ENCODE measurements at places on chromosomes 6 and 20.

- no peak for DNase-seq
These were observed 17.2 kb upstream of the TMX4 start for GRCh38 chr20:8036771-8037170.

DNA sequence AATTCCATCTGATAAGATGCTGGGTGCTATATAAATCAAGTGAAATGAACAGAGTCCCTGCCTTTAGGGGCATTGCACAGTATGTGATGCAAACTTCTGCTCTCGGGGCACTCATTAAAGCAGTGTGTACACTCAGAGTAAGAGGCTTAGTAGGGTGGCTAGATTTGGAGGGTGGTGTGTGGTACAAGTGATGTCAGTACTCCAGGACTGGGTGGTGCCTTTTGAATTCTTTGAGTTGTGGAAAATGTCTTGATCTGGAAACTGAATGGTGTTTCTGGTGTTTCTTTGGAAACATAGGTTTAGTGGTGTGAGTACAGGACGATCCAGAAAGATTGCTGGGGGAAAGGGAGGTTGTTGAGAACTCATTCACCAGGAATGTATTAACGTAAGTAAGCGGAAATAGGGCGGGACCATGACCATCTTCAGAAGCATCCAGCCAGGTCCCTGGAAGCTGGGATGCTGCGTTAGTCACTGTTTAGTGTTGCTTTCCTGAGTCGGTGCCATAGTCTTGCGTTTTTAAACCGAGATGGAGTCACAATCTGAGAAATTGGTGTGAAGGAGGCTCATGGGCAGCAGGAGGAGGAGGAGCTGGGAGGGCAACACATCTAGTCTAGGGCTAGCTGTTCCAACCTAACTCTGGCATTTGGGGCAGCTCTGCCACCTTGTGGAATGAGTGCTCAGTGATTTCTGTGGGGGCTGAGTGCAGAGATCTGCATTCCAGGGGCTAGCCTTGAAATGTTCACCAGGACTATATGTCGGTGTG, 70.3 kb downstream of the SCAND1 start:
- DNase-seq: peak; percentile 5

- no peak for DNase-seq
These were observed 13.0 kb downstream of the ALDH8A1 start for GRCh38 chr6:134936931-134937330.

- no peak for DNase-seq
These were observed 590.6 kb upstream of the NOX3 start for GRCh38 chr6:156046268-156046665.

DNA sequence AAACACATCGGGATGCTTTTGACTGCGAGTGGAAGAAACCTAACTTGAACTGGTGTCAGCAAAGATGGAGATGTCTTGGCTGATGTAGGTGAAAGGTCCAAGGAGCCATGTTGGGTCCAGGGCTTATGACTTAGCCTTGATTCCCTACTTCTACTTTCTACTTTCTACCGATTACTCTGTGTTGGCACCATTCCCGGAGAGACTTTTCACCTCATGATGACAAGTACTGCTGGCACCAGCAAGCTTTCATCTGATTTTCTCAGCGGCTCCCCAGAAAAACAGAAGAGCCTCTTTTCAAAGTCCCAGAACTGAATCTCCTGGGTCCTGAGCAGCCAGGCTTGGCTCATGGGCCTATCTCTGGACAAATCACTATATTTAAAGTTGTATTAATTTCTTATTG, 4.9 kb upstream of the EDN3 start:
- DNase-seq: no peak

- no peak for DNase-seq
These were observed 3.1 kb upstream of the CCM2L start for GRCh38 chr20:32006841-32007786.

GRCh38 chr6:152976749-152977148, 6.1 kb downstream of the FBXO5 start:
- no peak for DNase-seq

- no peak for DNase-seq
These were observed 43.8 kb downstream of the RALGAPA2 start for GRCh38 chr20:20668639-20669038.
